ENCODE measurements at places on chromosomes 16 and 17. TPM values are rescaled to one million over a fixed set of nuclear protein-coding genes. Genes with fewer than 3 reads are reported as not detected.

TMEM94 gene
- 37.9 TPM for total RNA-seq

FAAP100 gene
- 25.8 TPM for total RNA-seq

DNA sequence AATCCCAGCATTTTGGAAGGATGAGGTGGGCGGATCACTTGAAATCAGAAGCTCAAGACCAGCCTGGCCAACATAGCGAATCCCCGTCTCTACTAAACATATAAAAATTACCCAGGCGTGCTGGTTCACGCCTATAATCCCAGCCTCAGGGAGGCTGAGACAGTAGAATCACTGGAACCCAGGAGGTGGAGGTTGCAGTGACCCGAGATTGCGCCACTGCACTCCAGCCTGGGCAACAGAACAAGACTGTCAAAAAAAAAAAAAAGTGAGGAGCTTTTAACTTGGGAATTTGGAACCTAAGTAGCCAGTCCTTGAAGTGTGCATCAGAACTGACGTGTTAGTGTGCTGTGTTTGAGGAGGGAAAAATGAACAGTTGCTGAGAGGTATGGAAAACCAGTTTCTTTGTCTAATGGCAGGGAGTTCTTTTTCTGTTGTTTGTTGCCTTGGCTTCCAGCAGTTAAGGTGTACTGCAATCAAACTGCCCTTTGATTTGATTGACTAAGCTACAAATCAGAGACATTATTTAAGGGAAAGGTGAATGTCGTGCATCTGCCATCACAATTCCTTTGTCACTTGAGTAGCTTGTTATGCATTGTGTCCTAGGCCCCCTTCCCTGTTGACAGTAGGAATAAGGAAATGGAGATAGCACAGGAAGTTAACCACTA lies 8.6 kb upstream of the DUSP14 start:
- no peak for DNase-seq

DNA sequence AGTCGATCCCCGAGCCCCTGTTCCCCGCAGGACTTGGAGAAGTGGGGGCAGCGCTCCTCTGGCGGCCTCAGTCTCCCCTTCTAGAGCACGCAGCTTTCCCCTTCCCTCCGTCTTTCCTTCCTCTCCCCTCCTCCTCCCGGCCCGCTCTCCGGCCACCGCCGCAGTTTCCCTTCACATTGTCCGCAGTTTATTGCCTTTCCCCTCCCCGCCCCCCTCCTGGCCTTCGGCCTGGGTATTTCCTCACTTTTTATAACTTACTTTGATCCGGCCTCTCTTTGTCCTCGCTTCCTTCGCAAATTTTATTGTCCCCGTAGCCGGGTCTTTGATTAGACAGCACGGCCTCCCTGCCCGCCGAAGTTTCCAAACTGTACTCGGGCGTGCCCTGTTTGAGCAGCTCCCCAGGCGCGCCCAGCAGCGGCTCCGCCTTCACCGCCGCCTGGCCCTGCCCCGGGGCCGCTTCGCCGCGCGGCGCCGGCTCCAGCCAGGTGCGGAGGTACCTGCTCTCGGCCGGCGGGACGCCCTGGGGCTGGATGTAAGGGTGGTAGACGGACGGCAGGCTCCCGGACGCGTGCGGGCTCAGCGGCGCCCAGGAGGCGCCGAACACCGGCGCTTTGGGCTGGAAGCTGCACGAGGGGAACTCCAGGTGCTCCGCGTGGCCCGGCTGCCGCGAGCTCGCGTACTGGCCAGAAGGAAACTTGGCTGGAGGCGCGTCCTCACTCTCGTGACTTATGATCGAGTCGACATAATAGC lies 488 bp downstream of the HOXB9 start:
- no peak for DNase-seq

DNA sequence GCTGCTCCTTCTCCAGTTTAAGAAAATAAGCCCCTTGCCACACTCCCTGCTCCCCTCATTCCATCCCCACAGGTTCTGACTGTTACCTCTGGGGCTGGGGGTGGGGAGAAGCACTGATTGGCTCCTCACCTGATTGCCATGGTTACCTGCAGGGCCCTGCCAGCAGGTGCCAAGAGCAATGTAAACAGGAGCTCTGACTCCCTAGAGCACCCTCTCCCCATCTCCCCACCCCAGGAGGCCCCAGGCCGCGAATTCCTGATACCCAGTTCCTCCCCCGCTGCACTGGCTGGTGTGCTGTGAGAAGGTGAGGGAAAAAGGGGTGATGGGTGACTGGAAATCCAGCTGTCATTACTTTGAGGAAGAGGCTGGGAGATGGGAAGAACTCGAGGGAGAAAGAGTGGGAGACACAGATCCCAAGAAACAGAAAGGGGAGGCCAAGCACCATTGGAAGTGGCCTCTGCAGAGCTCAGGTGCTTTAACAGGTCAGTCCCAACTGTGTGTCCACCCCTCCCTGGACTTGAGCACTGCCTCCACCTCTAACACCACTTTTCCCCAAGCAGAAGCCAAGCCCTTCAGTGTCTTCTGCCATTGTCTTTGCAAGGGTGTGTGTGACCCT lies 4.5 kb downstream of the PCGF2 start:
- DNase-seq, result no peak

DNA sequence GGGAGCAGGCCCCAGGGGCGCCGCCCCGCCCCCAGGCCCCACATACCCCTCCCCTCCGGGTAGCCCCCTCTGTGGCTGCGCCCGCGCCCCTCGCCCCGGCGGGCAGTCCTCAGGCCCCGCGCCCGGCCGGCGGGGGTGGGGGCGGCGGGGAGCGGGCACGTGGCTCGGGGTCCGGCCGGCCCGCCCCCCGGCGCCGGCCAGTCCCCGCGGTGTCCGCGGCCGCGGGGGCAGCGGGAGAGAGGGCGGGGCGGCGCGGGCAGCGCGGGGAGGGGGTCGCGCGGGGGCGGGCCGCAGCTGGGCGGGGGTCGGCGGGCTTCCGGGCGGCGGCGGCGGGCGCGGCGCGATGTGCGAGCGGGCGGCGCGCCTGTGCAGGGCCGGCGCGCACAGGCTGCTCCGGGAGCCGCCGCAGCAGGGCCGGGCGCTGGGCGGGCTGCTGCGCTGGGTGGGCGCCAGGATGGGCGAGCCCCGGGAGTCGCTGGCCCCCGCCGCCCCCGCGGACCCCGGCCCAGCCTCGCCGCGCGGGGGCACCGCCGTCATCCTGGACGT lies 335 bp downstream of the NECAB2 start:
- no peak for DNase-seq
